ENCODE measurements at places on chromosomes 5 and 9.
A peak's percentile ranks its signal among the peaks of the same experiment; 100 is the strongest.

DNA sequence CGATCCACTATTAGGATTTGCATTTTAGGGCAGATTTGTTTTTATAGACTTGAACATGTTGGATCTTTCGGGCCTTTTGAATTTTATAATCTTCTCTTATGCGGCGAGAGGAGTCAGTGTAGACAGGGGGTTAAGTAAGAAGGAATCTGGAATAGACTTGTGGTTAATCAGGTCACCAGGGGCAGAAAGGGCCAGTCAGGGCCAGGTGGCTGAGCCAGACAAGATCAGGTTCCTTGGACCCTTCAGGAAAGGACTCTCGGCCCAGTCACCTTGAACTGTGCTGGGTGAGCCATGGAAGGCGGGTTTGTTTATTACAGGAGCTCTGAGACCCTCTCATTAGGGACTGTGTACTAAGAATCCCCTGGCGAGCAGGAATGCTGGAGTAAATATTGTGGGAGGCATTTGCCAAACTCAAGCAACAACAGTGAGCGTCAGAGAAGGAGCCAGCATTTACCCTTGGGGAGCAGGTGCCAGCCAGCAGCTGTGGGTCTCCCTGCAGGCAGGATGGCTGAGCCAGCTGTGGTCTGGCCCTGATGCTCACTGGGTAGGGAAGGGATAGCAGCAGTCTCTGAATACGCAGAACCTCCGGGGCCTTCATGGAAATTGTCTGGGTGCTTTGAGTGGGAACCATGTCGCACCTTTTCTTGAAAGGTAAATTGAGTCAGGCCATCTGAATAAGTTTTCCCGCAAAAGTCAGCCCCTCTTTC, 79.2 kb downstream of the UBE2QL1 start:
- no peak for DNase-seq

- no peak for DNase-seq
These were observed 55.1 kb downstream of the EHMT1 start for GRCh38 chr9:137673886-137674285.

GRCh38 chr9:96464426-96464825, 14.5 kb downstream of the HABP4 start:
- no peak for DNase-seq

GRCh38 chr9:133999851-134000265, 7.7 kb upstream of the VAV2 start:
- no peak for DNase-seq

DNA sequence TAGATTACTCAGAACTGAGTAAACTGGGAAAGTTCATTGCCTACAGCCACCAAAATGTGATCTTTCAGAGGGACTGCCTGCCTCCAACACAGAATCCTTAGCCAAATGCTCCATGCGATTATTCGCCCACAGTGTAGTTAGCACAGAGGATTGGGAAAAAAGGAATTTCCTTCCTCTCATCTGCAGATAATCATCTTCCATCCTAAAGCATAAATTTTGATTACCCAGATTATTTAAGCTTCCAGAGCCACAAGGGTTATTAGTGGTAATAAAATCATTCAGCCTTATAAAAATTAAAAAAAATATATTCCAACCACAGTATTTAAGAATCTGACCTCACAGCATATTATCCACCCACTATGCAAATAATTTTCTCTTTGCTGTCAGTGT, 285.3 kb upstream of the GRAMD2B start:
- DNase-seq, result no peak

DNA sequence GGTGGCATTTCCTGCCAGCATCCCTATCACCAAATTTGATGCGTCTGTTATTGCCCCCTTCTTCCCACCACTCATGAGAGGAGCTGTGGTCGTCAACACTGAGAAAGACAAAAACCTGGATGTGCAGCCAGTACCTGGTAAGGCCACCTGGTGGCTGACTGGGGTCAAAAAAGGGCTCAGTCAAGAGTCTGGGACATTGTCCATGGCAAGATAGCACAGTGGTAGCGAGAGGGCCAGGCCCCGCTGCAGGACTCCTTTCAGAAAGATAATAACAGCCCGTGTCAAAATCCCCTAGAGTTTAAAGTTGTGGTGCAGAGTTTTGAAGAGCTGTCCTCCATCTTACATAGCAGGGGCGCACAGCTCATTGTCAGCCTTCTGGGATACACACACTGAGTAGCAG, 40.8 kb downstream of the CSF1R start:
- no peak for DNase-seq

DNA sequence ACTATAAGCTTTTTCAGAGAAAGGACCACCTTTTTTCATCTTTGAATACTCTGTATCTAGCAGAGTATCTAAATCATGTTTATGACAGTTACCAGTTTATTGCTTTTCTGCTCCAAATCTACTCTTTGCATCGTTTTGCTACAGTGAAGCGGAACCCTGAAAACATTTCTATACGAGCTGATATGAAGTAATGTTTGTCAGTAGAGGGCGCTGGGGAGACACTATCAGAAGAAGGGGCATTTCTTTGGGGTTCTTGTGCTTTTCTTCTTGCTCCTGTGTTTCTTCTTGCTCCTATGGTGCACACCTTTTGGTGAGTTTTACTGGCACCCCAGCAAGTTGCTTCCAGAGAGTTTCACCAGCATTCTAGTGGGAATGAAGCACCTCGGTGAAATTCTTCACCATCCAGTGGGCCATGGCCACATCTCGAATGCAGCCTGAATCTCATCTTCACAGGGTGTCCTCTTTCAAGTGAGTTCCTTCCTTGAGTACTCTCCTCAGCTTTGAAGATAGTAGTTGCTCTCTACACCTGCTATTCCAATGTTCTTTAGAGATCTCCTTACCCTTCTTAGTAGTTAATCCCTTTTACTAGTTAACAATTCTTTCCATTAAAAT, 98.4 kb downstream of the FGF1 start:
- no peak for DNase-seq

DNA sequence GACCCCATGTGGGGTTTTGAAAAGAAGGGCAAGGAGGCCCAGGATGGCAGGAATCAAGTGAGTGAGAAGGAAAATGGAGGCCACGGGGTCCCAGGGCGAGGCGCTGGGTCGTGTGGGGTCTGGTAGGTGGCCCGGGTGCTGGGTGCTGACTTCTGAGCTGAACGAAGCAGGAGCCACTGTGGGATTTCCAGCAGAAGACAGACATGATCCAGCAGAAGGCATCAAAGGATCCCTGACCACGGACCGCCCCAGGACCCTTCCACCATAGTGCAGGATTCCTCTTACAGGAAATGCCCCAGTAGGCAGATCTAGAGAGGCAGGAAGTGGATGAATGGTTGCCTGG, 106.7 kb downstream of the ADAMTS2 start:
- no peak for DNase-seq

DNA sequence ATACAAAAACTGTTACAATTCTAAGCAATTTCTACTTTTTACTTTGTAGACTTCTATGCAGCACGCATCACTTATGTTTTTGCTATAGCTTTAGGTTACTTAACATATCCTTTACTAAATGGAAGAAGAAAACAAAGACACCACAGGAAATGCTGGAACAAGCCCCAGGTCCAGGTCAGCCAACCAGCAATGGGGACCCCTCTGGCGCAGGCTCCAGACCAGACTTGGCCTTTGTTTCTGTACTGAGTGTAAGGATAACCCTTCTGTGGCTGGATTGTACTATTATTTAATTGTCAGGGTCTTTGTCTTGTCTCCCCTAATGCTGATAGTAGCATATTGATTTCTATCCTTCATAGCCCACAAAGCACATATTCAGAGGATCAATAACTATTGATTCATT, 4.2 kb downstream of the SEMA4D start:
- no peak for DNase-seq

DNA sequence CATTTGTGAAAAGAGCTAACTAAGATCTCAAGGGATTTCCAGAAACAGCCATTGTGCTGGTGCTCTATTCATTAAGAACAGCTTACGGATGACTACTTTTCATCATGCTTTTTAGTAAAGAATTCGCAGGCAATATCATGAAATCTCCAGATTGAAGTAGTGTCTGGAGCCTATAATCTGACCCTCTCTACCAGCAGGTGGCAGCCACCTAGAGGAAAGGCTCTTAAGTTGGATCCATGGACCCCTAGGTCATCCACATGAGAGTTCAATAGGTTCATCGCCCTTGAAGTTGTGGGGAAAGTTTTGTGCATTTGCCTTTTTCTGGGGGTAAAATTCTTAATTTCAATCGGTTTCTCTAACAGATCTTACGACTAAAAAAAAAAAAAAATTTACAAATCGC, 82.3 kb downstream of the SLC1A3 start:
- DNase-seq, result no peak

GRCh38 chr5:132012371-132013005, 1.0 kb upstream of the ACSL6 start:
- no peak for DNase-seq

- peak; percentile 99 for DNase-seq
These were observed at the start of gene IER5L for GRCh38 chr9:129177791-129178567. Gene IER5L, minus strand, starts transcription at chr9:129178261. Its CDS starts 209 bp downstream, at chr9:129178052.

DNA sequence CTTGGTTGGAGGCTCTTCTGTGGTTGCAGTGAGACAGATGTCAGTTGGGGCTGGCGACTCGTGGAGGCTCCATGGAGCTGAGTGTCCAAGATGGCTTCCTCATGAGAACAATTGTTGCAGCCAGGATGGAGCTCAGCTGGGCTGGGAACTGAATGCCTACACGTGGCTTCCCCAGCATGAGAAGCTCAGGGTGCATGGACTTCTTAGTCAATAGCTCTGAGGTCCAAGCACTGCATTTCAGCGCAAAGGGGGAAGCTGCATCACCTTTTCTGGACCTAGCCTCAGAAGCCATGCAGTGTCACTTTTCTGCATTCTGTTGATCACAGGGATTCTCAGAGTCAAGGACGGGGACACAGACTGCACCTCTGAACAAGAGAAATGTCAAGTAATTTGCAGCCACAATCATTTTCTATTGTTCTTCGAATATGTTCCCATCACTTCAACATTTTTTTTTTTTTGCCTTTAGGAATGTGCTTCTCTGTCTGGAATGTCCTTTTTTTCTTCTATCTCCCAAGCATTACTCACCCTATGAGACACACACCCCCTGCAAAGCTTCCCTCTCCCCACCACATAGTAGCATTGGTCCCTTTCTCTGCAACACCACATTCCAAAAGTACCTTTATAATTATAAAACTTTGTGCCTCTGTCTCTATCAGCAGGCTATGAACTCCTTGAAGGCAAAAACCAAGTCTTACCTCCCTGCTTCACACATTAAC, 57.5 kb upstream of the STK32A start:
- no peak for DNase-seq
